ENCODE measurements at places on chromosomes 1 and 21.

GRCh38 chr1:40926441-40926840, 53.1 kb upstream of the CTPS1 start:
- H3K27ac ChIP-seq = no peak overlapping the region
- H3K4me3 ChIP-seq = no peak overlapping the region
- H3K4me1 ChIP-seq = no peaks in the 10 kb centered on the region
- no peaks in the 10 kb centered on the region for H3K27me3 ChIP-seq

DNA sequence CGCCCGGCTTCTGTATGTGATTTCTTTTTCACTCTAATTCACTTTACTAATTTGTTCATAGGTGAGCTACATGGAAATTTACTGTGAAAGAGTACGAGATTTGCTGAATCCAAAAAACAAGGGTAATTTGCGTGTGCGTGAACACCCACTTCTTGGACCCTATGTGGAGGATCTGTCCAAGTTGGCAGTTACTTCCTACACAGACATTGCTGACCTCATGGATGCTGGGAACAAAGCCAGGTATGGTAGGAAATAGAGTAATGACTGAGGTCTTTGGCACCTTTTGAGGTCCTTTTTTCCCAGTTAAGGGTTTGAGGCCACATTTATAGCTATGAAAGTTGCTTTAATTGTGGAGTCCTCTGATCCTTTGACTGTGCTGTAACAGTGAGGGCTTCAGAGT, 56.9 kb downstream of the KIF1B start:
- H3K27me3 ChIP-seq = no peaks in the 10 kb centered on the region
- H3K36me3 ChIP-seq = no peaks in the 10 kb centered on the region
- no peaks in the 10 kb centered on the region for H3K4me1 ChIP-seq
- no peak for DNase-seq
- H3K4me3 ChIP-seq = no peak overlapping the region

GRCh38 chr1:216710598-216711333, 12.5 kb downstream of the ESRRG start:
- H3K27me3 ChIP-seq = no peaks in the 10 kb centered on the region
- no peak overlapping the region for H3K27ac ChIP-seq
- H3K36me3 ChIP-seq = no peaks in the 10 kb centered on the region
- DNase-seq = no peak
- H3K4me1 ChIP-seq = no peaks in the 10 kb centered on the region

DNA sequence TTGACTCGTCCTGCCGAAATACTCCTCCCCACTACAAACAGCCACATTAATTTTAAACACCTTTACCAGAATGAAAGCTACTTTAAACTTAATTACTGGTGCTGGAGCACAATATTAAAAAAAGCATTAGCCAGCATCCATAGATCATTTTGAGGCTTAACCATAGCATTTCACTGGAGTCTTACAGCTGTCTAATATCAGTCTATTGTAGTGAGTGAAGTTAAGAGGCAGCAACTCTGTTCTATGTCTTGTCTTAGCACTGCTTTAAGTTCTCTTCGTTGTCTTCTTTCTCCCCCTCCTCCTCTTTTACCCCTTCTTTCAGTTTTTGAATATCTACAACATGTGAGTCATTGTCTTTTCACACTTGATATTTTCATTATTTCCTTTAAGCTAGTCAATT, 49.3 kb downstream of the ADGRL2 start:
- no peak overlapping the region for H3K27ac ChIP-seq
- no peak overlapping the region for H3K4me3 ChIP-seq
- no peaks in the 10 kb centered on the region for H3K36me3 ChIP-seq

GRCh38 chr1:214515544-214516433, 35.6 kb downstream of the PTPN14 start:
- no peaks in the 10 kb centered on the region for H3K27me3 ChIP-seq
- H3K36me3 ChIP-seq = no peaks in the 10 kb centered on the region
- H3K4me1 ChIP-seq = peaks cover 28% of the 10 kb centered on the region
- no peak overlapping the region for H3K27ac ChIP-seq
- DNase-seq = no peak
- no peak overlapping the region for H3K4me3 ChIP-seq

DNA sequence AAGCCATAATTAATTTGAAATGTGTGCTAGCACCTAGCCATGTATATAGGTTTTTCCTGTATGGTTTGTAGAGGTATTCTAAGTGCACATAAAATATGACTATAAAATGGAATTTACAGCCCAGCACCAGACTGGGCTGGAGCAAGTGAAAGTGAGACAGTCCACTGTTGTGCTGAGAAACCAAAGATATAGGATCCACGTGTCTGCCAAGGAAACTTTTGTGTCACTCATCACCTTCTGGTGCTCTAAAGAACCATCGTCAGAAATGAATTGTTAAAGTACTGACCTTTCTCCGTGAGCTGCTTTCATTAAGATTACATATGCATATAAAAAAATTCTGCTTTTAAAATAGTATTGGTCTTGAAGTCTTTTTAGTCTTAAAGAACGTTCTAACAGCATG, 141.0 kb upstream of the ZC3H11B start:
- H3K27ac ChIP-seq = no peak overlapping the region
- H3K27me3 ChIP-seq = no peaks in the 10 kb centered on the region
- no peaks in the 10 kb centered on the region for H3K36me3 ChIP-seq
- no peaks in the 10 kb centered on the region for H3K4me1 ChIP-seq
- H3K4me3 ChIP-seq = no peak overlapping the region

DNA sequence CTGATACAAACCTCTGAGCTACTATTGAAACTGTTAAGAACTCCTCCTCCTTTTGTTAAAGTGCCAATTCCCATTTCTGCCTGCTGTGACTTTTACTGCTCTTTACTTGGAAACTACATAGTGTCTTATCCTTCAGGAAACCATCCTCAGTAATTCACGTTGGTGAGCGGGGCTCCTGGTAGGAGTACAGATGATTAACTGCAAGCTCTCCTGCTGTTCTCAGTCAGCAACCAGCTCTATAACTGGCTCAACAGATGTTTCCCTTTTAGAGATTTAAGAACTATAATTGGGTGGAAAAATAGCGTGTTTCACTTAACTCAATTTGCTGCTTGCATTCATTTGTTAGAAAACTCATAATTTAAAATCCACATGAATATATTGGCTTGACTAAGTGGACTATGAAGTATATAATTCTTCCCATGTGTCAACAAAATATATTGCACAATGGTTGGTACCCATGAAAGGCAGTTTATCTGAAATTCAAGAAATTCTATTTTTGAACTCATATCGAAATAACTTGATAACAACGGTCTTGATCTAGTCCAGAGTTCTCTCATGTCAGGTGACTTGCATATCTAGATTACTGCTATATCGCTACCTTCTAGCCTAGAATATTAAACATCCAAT, 574.0 kb downstream of the KCNT2 start:
- no peaks in the 10 kb centered on the region for H3K4me1 ChIP-seq

DNA sequence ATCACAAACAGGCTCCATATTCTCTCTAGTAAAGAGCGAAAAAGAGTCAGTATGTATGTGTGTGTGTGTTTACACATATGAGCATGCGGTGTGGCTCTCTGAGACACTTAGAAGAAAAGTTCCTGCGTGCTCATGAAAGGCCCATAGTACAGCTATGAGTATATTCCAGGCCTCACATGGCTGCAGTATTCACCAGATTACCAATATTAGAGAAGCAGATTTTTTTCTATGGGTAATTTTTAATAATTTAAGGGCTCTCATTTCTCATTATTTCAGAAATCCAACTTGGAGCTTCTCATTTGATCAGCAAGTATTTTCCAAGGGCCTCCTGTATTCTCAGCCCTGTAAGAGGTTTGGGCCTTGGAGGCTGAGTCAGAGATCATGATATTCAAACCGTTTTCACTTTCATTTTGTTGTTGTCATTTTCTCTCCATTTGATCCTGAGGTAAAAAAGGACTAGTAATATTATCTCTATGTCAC, 232.9 kb upstream of the SGIP1 start:
- no peak overlapping the region for H3K4me3 ChIP-seq
- H3K36me3 ChIP-seq = no peaks in the 10 kb centered on the region
- H3K27ac ChIP-seq = peak overlapping the region; percentile 56

DNA sequence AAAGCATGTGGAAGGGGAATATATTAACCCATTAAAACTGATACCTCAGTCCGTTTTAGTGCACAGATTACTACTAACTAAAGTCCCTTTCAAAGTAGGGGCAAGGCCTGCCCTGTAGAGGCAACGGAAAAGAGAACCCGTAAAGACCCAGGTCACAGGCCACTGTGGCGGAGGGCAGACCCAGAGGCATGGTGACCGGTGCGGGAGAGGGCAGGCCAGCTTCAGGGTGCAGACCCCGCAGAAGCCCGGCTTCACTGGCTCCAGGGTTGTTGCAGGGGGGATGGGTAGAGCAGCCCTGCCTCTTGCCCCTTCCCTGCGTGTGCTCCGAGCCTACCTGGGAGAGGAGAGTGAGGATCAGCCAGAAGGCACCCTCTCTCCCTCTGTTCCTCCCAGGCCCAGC, 17.7 kb downstream of the CNTN2 start:
- no peaks in the 10 kb centered on the region for H3K27me3 ChIP-seq
- H3K36me3 ChIP-seq = no peaks in the 10 kb centered on the region
- peaks cover 8% of the 10 kb centered on the region for H3K4me1 ChIP-seq
- H3K4me3 ChIP-seq = no peak overlapping the region
- DNase-seq = no peak

- no peak overlapping the region for H3K27ac ChIP-seq
- peaks cover 11% of the 10 kb centered on the region for H3K4me1 ChIP-seq
- H3K27me3 ChIP-seq = no peaks in the 10 kb centered on the region
- no peaks in the 10 kb centered on the region for H3K36me3 ChIP-seq
These were observed 637.2 kb downstream of the SMYD3 start for GRCh38 chr1:245869847-245870246.
